ENCODE measurements at places on chromosomes 11 and 22.

DNA sequence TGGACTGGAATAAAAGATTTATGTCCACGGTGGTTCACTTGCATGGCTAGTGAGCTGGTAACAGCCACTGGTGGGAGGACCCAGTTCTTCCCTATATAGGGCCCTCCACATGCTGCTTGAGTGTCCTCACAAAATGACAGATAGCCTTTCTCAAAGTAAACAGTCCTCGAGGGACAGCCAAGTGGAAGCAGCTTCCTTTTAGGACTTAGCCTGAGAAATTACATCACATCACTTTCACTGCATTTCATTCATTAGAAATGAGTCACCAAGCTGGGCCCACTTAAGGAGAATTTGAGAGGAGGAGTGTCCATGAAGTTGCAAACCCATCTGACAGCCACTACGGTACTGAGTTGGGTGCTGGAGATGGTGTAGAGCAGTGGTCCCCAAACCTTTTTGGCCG is 7.0 kb downstream of the ISX start:
- no peak for DNase-seq

GRCh38 chr22:19446603-19447329 is 745 bp downstream of the C22orf39 start:
- no peak for DNase-seq

GRCh38 chr11:9053316-9054035 is 37.9 kb downstream of the SCUBE2 start:
- DNase-seq, result no peak

DNA sequence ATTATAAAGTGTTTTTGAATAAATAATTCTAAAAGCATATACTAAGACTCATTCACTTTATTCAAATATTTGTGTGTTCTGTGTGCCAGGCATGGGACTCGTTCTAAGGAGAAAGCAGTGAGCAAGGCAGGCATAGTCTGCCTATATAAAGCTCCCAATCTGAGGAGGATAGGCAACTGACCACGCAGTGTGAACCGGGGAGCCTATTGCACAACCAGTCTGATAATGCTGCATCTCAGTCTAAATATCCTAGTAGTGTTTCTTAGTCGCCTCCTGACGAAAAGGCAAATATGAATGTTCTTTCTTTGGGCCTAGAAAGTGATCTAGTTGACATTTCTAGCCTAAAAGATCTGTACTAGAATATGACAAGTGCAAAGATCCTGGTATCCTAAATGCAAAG is 98.3 kb downstream of the C11orf65 start:
- DNase-seq, result no peak

DNA sequence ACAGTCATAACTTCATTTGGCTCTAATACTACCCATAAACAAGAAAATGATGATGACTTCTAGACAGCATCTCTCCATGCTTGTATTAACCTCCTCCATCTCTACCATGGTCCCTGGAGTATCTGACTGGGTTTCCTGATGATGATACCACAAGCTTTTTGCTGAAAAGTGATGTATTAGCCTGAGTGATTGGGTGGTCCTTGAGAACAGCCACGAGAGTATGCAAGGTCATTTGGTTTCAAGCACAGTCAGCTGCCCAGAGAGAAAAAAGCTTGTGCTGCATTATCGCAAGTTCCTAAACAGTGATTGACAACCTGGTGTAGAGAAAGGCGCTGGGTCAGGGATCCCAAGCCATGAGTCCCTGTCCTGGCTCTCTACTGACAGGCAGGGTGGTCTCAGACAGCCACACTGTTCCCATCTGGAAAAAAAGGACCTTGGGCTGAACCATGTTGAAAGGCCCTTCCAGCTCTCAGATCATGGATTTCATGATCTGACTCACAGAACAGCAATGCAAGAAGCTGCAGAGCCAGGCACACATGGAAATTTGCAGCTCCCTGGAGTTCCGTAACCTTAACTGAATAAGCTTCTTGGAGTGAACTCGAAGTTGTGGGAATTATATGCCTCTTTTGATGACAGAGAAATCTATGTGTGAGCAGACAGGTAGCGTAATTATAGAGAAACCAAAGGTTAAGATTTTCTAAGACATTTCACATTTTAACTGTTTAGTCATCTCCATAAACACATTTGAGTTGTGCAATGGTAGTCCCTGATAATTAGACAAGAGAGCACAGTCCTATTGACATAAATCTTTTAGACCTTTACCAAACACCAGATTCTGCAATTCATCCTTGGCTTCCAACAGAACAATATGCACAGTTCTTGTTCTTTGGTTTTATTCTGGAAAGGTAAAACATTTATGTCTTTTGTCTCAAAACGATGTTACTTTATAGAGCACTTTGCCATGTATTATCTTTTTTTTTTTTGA is 54.1 kb upstream of the UBASH3B start:
- no peak for DNase-seq

- DNase-seq, result no peak
These were observed 769 bp upstream of the CDC42EP1 start for GRCh38 chr22:37559521-37559900.

DNA sequence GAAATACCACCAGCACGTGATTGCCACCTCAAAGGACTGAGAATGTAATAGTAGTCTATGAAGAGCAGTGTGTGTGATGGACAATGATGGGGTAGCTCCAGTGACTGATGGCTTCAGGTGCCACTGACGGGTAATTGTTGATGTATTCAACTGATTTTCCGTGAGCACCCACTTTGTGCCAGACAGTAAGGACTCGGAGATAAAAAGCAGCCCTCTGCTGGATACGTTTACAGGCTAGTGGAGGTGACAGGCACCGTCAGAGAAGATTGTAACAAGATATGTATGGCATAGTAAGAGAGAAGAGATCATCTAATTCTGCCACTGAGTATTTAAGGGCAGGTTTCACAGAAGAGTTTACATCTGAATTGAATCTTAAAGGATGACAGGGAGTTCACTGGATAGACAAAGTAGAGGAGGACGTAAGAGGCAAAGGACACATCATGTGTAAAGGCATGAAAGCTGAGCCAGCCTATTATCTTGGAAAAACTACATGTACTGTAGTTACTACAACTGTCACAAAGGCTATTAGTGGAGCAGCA is 1.1 kb upstream of the ENTHD1 start:
- DNase-seq, result no peak

All from HEK293T (cell line).